Inflammatory macrophage treated with lipopolysaccharide for 1 hour (primary cell): ENCODE measurements at places on chromosomes 3 and 15.
A peak's percentile ranks its signal among the peaks of the same experiment; 100 is the strongest.

- DNase-seq: peak; percentile 89
These were observed at the start of gene P2RY1 for GRCh38 chr3:152834776-152835600. P2RY1 (plus strand) TSS chr3:152835131; CDS start chr3:152835783, 652 bp downstream.

DNA sequence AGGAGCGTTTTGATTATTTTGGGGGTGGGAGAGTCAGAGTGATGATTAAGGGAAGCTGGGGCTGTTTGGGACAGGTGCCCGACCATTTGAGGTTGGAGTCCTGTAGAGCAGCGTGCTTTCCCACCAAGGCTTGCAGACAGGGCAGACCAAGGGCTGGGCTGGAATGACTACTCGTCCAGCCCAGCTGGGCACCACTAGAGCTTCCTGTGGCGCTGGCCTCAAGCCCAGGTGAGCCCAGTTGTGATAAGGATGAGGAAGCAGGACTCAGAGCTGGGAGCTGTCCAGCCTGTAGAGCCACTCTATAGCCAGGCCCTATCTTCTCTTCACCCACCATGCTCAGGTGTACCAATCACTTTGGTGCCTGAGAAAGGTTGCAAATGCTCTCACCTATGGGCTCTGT is 75.8 kb upstream of the ACAN start:
- DNase-seq: no peak

- no peak for DNase-seq
These were observed 87.9 kb downstream of the PLXNA1 start for GRCh38 chr3:127070776-127071175.

DNA sequence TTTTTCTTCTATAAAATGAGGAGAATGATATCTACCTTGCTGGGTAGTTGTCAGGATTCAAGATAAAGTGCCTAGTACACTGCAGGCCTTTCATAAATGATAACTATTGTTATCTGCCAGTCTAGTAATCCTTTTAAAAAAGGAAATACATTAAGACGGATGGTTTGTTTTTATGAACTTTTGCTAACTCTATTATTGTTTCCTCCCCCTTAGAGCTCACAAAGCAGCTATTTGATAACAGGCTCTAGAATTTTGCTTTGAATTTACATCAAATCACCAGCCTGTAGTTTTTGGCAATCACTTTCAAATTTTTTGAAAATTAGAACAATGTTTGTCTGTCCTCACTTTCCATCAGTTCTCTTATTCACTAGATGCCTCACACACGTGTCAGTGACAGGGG is 39.8 kb downstream of the BLM start:
- DNase-seq: no peak

DNA sequence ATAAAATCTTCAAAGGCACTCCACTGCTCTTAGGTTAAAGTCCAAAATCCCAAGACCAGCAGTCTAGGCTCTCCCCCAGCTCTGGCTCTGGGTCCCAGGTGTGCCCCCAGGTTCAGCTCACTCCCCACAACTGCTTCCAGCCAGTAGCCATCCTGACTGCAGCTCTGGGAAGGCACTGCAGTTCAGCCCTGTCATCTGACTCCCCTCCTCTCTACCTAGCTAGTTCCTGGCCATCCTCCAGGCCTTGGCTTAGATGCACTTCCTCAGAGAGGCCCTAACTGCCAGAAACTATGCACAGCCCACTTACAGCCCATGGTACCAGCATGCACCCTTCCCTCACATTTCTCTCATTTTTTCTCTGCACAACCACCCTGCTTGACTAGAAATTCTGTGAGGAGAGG is 25.5 kb downstream of the TBC1D2B start:
- DNase-seq: no peak

GRCh38 chr3:122668930-122669730 is 11.5 kb upstream of the PARP14 start:
- DNase-seq: no peak

- peak; percentile 47 for DNase-seq
These were observed 22.4 kb upstream of the CELF6 start for GRCh38 chr15:72342385-72342784.

GRCh38 chr15:75335313-75335704 is 554 bp upstream of the COMMD4 start:
- DNase-seq: no peak

DNA sequence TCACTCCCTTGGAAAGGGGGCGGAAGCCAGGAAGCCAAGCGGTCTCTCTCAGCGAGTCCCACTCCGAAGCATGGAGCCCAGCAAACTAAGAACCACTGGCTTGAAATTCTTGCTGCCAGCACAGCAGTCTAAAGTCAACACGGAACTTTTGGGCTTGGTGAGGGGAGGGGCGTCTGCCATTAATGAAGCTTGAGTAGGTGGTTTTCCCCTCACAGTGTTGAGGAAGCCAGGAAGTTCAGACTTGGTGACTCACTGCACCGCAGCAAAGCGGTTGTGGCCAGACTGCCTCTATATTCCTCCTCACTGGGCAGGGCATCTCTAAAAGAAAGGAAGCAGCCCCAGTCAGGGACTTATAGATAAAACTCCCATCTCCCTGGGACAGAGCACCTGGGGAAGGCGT is 665.4 kb upstream of the CBLB start:
- peak; percentile 59 for DNase-seq

- DNase-seq: no peak
These were observed 27.4 kb upstream of the PLSCR2 start for GRCh38 chr3:146496726-146497125.

DNA sequence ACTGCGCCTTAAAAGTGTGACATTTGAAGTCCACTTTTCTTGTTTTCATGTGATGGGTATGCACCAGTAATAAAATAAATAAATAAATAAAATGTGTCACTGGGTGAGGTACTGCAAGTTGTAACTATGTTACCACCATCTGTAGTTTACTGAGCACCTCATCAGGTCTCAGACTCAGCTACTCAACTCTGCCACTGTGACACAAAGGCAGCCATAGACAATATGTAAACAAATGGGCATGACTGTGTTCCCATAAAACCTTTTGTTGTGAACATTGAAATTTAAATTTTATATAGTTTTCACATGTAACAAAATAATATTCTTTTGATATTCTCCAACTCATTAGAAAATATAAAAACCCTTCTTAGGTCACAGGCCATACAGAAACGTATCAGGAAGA is 120.1 kb downstream of the DNAJB8 start:
- DNase-seq: no peak

DNA sequence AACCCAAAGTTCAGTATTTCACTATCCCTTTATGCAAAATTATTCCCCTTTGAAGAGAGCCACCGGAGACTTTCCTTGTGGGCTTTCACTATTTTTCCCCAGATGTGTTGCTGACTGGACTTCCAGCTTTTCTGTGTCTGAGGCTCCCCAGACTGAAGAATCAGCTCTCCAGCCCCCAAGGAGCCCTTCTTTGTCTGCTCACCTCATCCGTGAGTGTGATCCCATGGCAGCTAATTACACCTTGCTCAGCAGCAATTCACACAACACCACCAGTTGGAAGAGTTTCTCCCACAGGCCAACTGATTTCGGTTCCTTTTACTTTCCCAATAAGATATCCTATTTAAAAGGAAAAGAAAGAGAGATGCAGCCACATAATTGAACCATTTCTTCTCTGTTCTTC is 249.5 kb upstream of the TRIM42 start:
- no peak for DNase-seq

DNA sequence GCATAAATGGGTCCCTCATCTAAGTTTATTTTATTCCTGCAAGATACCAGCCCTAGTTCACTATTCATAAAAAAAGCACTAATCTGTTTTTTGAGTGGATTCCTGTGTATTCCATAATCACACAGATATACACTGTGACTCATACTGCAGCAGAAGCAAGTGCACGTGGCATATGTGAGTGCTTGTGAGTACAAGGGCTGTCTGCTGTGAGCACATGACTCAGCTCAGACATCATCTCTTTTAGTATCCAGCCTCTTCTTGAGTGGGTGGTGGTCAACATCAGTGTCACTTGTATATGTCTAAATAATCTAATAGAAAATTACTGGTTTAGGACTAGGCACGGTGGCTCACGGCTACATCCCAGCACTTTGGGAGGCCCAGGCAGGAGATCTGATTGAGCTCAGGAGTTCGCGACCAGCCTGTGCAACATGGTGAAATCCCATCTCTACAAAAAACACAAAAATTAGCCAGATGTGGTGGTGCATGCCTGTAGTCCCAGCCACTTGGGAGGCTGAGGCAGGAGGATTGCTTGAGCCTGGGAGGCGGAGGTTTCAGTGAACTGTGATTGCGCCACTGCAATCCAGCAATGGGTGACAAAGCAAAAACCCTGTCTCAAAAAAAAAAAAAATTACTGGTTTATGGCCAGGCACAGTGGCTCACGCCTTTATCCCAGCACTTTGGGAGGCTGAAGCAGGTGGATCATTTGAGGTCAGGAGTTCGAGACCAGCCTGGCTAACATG is 49.8 kb downstream of the NIPA2 start:
- DNase-seq: peak; percentile 86

DNA sequence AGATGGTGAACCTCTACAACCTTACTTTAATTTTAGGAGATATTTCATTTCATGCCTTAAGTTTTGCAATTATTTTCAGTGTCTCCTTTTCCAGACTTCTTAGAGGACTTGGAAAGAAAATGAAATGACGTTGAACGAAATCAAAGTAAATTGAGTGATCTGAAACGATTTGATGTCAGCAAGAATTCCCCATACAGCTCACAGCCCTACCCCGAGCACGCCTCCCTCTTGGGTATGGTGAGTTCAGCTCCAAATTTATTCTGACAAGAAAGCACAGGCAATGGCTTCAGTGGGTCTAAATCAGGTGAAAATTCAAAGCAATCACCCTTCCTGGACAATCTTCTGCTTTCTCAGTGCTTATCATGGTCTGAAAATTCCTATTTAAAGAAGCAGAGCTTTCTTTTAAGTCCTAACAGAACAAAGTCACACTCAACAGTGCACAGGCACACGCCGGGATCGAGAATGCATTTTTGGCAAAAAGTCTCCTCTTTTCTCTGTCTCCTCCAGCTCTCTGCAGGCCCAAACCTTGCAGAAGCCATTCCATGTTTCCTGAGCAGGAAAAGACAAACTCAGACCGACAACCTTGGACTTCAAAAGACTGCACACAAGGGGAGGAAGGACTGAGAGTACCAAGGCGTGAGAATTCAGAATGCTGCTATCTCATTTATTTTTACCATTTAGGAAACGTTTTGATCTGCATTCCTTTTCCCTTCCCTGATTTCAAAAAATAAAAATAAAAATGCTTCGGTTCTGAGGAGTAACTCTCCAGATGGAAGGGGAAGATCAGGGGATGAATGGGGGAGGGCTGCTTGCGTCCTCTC is 72.0 kb downstream of the CCNL1 start:
- DNase-seq: no peak

DNA sequence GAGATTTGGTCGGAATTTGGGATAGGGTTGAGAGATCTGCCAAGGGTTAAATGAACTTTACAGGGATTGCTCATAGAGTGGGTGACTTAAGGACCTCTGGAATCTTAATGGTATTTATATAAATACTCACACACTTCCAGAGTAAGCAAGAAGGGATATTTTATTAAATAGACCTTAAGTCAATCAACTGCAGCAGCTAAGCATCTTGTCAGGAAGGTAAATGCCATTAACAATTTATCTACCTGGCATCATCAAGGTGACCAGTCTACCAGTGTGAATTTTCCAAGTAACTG is 123.9 kb downstream of the FEZF2 start:
- DNase-seq: no peak

- DNase-seq: no peak
These were observed 91.3 kb downstream of the PCSK6 start for GRCh38 chr15:101398247-101398646.

DNA sequence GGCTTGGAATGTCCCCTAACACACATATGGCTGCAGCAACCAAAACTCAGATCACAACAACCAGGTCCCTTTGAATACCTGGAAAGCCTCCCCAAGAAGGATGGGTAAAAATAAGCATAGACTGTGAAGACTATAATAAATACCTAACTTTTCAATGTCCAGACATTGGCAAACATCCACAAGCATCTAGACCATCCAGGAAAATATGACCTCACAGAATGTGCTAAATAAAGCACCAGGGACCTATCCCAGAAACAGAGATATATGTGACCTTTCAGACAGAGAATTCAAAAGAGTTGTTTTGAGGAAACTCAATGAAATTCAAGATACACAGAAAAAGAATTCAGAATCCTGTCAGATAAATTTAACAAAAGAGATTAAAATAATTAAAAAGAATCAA is 109.2 kb downstream of the NEDD4 start:
- DNase-seq: no peak

GRCh38 chr3:172476347-172476746 is 28.1 kb upstream of the GHSR start:
- peak; percentile 48 for DNase-seq

GRCh38 chr3:133962849-133963248 is 66.9 kb downstream of the SLCO2A1 start:
- no peak for DNase-seq

DNA sequence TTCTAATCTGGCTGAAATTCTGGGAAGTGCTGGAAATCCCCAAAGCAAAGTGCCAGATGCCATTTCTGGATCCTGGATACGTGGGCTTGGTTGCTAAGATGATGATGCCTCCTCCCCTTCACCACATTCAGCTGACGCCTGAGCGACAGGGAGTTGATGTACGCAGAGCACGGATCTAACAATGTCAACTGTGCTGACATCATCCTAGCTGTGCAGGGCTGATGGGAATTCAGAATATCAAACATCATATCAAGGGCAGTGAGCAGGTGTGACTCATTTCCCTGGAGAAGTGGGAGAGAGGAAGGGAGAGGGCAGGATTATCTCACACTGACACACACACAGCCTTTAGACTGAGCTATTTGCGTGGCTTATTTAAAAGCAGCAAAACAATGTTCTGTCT is 92.6 kb upstream of the ZBTB20 start:
- DNase-seq: no peak

DNA sequence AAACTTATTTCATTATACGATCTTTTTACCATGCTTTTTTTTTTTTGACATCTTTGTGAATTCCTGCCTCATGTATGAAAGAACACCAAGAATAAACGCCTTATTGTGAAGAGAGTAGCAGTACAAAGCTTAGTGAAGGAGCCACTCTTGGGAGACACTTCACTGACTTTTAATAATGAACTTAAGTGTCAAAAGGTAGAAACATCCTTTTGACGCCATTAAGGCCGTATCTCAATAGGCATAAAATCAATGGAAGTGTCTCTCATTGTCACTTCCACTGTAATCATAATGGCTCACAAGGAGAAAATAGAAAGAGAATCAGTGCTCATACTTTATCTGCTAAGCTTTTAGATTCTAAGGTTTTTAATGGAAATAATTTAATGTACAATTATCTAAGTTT is 657.8 kb downstream of the DIPK2A start:
- DNase-seq: no peak

DNA sequence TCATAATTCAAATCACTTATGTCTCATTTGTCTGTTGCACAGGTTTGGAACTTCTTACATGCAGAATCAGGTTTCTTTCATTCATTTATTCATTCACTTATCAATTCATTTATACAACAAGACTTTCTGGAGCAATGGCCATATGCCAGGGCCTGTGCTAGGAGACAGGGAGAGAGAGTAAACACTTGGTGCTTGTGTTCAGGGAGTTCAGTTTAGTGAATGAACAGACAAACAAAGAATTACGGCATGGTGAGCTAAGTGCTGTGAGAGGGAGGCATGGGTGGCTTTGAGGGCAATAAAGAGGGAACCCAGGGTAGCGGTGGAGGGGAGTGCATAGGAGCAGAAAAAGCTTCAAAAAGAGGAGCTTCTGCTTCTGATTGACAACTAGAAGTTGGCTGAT is 8.5 kb upstream of the IREB2 start:
- DNase-seq: no peak
